GM23248 (cell line): ENCODE measurements at places on chromosomes 5 and 9. TPM values are rescaled to one million over a fixed set of nuclear protein-coding genes. Genes with fewer than 3 reads are reported as not detected.
A peak's percentile ranks its signal among the peaks of the same experiment; 100 is the strongest.

GRCh38 chr5:143428738-143429420 lies 25.4 kb upstream of the NR3C1 start:
- DNase-seq: no peak

GRCh38 chr5:72160959-72161358 lies 53.7 kb downstream of the MAP1B start:
- peak; percentile 75 for DNase-seq

DNA sequence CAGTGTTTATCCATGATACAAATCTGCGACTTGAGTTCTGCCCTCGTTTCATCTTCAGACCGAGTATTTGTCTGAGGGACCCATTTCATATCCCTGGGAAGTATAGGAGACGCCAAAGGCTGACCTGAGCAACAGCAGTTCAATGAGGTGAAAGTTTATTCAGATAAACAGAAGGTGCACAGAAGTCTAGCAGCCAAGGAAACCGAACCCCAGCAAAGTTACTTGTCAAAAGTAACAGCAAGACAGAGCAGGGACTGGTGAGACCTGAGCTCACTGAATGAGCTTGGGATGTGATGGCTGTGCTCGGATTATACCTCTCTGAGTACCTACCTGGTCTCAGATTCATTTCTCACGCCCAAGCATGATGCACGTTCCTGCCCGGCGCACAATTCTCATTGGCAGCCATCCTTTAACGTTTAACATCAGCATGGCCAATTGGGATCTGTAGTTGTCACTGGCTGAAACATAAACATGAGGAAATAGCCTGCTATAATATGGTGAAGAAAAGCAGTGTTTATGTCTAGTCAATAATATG lies 599 bp downstream of the LYRM7 start:
- DNase-seq: peak; percentile 13

GRCh38 chr9:38246833-38247232 lies 145.7 kb upstream of the ALDH1B1 start:
- DNase-seq: no peak

- DNase-seq: no peak
These were observed 35.2 kb upstream of the ADAMTS2 start for GRCh38 chr5:179380211-179381035.

DNA sequence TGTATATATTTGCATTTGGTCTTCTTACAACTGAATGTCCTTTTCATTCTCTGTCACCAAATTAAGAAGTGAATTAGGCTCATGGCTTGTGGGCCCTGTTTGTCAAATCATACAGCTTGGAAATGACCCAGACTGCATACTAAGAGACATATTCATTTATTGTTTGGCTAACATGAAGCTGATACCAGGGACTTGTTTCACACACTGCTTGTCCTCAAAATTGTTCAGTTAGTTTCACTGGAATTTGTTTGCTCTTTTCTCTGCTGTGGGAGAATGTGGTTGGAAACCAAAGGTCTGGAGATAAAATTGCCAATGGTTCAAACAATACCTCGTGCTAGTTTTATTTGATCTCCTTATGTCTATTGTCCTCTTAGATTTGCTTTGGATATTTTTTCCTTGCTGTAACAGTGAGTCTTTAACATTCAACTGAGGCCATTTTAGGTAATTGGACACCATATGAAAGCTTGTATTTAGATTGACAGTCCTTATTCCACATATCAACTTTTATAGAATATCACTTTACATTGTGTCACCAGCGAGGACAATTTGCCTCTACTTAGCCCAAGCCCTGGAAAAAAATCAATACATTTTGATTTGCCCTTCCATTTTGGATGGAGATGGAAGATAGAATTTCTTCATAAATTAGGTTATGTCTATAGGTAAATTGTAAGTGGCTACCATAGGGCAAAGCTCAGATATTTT lies 144.3 kb upstream of the MTAP start:
- DNase-seq: peak; percentile 66

DNA sequence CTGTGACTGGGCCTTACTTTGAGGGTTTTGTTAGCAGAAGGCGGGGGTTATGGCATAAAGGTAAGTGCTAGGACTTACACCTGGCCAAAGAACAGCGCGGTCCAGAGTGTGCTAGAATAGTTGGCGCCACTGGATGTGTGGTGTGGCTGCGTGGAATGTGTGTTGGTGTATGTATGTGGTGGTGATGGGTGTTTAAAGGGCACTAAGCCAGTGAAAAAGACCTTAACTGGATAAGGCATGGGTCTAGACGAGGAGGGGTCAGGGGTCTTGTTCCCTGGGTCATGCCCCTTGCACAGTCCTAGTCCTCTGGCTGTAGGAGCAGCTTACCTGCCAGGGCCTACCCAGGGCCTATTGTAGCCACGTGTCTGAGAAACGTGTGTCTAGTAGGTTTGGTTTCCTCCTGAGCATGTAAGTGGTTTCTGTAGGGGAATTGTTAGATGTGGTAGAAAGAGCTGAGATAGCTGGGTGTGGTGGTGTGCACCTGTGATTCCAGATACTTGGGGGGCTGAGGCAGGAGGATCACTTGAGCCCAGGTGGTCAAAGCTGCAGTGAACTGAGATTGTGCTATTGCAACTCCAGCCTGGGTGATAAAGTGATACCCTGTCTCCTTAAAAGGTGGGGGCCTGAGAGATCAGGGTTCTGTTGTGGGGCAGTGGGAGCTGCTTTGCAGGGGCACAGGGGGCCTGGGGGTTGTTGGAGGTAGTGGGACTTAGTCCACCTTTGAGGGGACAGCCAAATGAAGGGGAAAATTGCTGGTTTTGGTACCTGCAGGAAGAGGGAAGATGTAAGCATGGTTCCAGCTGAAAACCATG lies 55.2 kb downstream of the HSPA4 start:
- no peak for DNase-seq

DNA sequence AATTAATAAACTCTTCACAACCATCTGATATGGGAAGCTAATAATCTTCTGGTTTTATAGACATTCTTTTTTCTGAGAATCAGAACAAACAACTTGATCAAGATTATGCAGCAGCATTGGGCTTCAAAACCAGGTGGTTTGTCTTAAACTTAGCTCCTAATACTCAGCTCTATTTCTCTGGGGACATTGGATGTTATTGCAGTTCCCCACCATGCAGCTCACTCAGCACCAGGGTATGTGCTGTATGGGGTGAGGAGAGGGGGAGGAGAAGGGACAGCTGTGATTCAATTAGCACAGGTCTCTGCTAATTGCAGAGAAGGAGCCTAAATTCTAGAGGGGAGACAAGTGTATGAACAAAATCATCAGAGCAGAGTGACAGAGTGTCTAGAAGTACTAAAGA lies 210.7 kb upstream of the TNC start:
- no peak for DNase-seq

DNA sequence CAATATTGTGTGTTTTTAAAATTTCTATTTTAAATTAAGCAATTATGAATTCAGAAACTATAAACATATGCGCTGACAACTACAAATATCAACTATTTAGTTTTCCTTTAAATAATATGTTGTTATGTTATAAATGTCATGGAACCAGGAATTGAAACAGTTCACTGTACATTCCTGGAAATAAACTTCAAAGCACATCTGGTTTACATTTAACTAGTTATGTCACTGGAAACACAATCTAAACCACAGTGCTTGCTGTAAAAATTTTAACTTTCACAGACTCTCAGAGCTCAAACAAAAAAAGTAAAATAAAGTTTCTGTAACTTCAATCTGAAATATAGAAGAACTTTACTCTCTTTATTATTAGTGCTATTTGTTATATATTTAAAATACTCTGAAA lies 179.2 kb downstream of the FBN2 start:
- DNase-seq: peak; percentile 43

GRCh38 chr9:25964239-25964638 lies 286.0 kb upstream of the TUSC1 start:
- peak; percentile 77 for DNase-seq

- no peak for DNase-seq
These were observed 21.7 kb downstream of the FEM1C start for GRCh38 chr5:115522832-115523403.

DNA sequence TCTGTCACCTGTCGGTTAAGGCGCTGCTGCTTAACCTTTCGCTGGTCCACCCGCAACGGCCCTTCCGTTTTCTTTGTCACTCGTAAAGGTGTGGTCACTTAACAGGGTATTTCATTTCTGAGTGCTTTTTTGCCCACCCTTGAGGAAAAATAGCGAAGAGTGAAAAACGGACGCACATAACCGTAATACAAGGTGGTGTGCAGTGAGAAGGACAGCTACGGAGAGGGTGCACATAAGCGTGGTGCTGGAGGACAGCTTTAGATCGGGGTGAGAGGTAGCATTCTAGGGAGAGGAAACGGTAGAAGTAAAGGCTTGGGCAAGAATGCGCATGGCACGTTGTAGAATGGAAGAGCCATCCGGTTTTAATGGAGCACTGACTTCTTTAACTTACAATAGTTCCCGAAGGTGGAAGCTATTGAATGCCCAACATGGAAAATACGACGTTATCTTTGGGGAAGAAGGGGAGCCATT lies 761 bp downstream of the CCT5 start:
- peak; percentile 65 for DNase-seq

DNA sequence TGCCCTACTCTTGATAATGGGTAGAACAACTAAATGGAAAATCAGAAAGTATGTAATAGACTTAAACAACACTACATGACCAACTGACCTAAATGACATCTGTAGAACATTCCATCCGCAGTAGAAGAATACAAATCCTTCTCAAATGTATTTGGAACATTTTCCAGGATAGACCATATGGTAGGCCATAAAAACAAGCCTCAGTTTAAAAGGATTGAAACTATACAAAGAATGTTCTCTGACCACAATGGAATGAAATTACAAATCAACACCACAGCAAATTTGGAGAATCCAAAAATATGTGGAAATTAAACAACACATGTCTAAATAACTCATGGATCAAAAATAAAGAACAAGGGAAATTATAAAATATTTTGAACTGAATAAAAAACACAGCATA lies 189.2 kb downstream of the NDUFS4 start:
- DNase-seq: peak; percentile 10

DNA sequence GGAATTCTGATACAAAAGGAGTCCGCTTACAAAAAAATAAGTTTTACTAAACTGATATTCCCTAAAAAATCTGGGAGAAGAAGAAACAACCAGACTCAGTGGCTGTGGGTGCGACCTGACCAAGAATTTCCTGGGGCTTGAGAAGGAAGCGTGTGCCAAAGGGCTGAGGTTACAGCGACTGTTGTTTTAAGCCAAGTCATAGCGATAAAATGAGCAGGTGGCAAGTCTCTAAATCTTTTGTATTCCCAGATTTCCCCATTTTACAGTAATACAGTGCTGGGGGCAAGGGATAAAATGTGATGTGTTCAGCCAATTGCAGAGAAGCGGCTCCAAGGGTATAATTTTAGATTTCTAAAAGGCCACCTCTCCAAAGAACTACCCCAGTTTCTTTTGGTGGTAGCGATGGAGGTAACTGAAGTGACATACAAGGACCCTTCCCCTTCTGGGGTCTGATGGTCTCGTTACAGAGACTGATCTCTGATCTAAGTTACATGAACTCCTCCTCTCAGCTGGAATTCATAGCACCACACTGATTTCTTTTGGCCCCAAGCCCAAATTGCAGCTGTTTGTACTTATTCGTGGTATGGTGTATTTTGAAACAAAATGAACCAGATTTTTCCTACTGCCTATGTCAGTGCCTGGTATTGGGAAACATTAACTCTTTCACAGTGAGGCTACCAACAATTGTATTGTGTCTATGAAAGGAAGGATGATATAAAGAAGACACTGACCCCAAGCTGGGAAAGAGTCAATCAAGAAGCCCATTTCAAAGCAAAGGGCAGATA lies 41.6 kb downstream of the LPAR1 start:
- DNase-seq: peak; percentile 77

DNA sequence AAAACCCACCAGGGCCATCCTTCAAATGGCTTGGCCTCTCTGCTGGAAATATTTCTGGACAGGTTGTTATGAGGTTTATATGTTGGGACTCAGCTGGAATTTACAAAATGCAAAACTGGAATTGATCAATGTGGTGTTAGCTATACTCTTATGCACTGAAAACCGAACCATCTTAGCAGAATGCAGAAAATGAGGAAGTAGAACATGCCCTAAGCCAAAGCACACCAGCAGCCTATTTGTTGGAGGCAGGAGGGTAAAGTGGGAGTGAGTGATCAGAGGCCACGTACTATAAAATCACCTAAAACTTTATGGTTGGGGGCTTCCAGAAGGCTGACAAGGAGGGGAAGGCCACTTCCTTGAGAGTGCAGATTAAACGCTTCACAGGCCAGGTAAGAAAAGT lies 63.6 kb upstream of the C5orf63 start:
- no peak for DNase-seq

- no peak for DNase-seq
These were observed 209.0 kb upstream of the MVB12B start for GRCh38 chr9:126117631-126118030.

- no peak for DNase-seq
These were observed 5.2 kb downstream of the SLC31A2 start for GRCh38 chr9:113155911-113156588.

- DNase-seq: peak; percentile 74
These were observed 154.3 kb downstream of the SPOCK1 start for GRCh38 chr5:137344723-137345322.

GRCh38 chr5:177601577-177602457 lies 1.9 kb downstream of the B4GALT7 start:
- DNase-seq: no peak

Gene CDKN2A
- polyA plus RNA-seq: 42.2 and 43.6 TPM in 2 replicates

Gene FBP1
- polyA plus RNA-seq: not detected in 2 replicates

Gene STK32A
- polyA plus RNA-seq: 0.48 and 1.3 TPM in 2 replicates

Gene IRX2
- 6.1 TPM in 2 replicates for polyA plus RNA-seq

Gene CDH10
- 1.7 and 2.1 TPM in 2 replicates for polyA plus RNA-seq

Gene DRD1
- polyA plus RNA-seq: not detected in 2 replicates

Gene SURF1
- polyA plus RNA-seq: 57.4 and 62.9 TPM in 2 replicates

Gene TMEM252
- polyA plus RNA-seq: not detected in 2 replicates

Gene SLC4A9
- not detected in 2 replicates for polyA plus RNA-seq

Gene PLEKHG4B
- polyA plus RNA-seq: not detected in 2 replicates

Gene FIBCD1
- polyA plus RNA-seq: 21.4 and 23.7 TPM in 2 replicates

Gene FOXD4L3
- polyA plus RNA-seq: not detected in 2 replicates

Gene BRD3
- polyA plus RNA-seq: 25.6 and 26.0 TPM in 2 replicates

Gene PCDHA10
- polyA plus RNA-seq: 0.13 and 0.26 TPM in 2 replicates

Gene ADGRD2
- not detected in 2 replicates for polyA plus RNA-seq
